T-helper 9 cell (primary cell): ENCODE measurements at places on chromosomes 13 and 19.

DNA sequence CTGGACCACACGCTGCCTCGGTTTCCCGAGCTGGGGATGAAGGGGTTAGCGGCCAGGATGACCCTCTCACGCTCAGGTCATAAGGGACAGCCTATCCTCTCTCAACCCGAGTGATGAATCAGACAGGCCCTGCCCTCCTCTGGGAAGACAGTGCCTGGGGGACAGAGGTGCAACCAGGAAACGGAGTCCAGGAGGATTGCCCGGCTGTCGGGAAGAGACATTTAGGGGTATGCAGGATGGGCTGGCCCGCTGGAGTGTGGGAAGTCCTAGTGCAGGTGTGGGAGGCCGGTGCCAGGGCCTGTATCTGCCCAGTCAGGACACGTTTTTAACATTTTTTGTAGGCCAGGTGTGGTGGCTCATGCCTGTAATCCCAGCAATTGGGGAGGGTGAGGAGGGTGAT is 8.3 kb downstream of the LSM7 start:
- no peak for DNase-seq

DNA sequence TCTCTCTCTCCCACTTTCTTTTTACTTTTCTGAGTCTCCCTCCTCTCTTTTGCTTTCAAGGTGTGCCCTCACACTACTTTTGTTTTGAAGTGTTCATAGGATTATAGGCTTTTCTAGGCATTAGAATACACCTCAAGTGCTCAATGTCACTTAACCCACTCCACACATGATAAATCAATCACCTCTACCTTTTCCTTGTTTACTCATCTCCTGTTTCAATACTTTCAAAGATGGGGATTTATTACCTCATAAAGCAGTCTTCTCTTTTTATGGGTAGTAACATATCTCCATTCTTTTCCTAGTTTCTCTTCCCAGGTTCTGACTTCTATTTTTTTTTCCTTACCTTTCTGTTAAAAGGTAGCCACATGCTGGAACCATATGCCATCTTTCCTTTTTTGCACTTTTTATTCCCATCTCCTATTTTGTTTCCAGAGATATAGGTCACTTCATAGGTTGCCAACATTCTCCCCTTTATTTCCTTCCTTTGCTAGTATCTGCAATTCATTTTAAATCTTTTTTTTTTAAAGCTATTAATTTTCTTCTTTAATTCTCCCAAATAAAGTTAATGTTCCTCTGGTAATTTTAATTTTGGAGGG is 137.6 kb upstream of the SLC10A2 start:
- no peak for DNase-seq

DNA sequence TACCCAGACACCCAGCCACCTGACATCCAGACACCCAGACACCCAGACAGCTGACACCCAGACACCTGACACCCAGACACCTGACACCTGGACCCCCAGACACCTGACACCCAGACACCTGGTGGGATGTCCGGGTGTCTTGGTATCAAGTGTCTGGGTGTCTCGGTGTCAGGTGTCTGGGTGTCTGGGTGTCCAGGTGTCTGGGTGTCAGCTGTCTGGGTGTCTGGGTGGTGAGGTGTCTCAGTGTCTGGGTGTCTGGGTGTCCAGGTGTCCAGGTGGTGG is 18.6 kb downstream of the C19orf12 start:
- no peak for DNase-seq

- no peak for DNase-seq
Measured at GRCh38 chr13:102183509-102184182, 218.2 kb downstream of the FGF14 start.
